ENCODE measurements at places on chromosomes 2 and 18.

- DNase-seq, result peak; percentile 51
These were observed 32.8 kb upstream of the PEX13 start for GRCh38 chr2:60984720-60985119.

- DNase-seq, result no peak
These were observed 39.7 kb upstream of the LYPD6B start for GRCh38 chr2:148998831-148999200.

DNA sequence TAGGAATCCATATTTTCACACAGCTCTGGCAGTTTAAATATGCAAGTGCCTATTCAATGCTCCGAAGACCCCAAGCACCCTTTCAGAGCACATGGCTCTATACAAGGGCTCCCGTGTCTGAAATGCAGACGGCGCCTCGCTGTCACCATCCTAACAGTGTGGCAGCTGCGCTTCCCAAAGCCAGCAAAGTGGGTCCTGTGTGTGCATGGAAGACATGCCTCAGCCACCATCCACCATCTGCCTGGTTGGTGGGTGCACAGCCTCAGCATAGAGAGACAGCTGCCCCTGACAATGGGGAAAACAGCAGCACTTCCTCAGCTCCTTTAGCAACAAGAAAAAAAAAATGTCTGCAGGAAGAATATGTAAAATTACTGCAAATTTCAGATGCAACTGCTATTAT, 218.1 kb downstream of the SP3 start:
- no peak for DNase-seq

- DNase-seq, result peak; percentile 65
These were observed at the start of gene DLGAP1 for GRCh38 chr18:4455113-4455811. Gene DLGAP1 (minus strand): TSS chr18:4455307.

- peak; percentile 57 for DNase-seq
These were observed 64.8 kb upstream of the CYTIP start for GRCh38 chr2:157508676-157509075.

DNA sequence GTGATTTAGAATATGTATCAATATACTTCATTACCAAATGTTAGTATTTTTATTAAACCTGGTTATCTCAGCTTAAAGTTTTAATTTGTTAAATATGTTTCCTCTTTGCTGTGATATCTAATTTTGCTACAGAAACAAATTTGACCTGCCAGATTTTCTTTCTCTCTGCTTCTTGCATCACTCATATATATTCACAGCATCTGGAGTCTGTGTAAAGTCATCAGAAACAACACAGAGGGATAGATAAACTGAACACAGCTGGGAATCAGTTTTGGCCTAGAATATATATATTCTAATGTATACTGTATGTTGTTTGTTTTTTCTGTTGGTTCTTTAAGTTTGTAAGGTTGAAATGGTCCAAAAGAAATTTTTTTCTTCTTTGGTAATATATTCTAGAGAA, 8.5 kb downstream of the PSMD14 start:
- no peak for DNase-seq

DNA sequence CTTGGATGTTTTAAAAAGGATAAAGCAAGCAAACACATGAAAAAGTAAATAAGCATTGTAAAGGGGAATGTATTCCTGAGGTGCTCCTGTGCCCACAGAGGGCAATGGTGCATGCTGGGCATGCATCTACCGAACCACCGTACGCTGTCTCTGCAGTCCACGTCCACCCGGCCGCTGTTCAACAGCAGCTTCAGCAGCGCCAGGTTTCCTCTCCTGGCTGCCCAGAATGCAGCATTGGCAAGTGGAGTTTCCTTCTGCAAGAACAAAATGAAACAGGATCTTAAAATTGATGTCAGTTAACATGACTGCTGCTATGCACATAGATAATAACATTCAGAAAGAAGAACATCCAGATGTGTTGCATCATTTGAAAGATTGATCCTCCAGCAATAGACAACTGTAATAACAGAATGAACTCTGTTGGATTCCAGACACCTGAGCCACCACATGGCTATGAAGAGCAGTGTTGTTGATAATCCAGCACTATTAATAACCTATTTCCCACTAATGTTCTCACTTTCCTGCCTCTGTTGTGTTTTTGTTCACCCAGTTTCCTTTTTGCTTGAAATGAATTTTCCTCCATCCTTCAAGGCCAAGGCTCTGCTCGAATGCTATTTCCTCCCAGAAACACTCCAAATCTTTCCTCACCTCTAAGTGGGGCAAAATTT, 13.6 kb downstream of the ANKRD29 start:
- no peak for DNase-seq

DNA sequence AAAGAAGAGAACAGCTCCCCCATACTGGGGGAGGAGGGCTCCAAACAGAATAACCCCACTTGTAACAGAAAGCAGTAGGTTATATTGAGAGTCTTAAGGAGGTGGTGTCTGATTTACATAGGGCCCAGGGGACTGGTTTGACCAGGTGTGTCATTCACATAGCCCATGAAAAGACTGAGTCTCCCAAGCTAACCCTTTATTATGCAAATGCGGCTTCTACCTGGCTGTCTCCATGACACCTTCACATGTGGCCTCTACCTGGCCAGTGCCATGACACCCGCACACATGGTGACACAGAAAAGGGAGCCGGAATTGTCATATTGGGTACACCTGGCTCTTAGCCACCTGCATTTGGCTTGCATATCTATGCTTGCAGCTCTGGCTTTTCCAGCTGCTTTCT, 1057.2 kb upstream of the PIK3C3 start:
- DNase-seq, result no peak

GRCh38 chr2:142918624-142919023, 41.2 kb downstream of the KYNU start:
- DNase-seq, result no peak

DNA sequence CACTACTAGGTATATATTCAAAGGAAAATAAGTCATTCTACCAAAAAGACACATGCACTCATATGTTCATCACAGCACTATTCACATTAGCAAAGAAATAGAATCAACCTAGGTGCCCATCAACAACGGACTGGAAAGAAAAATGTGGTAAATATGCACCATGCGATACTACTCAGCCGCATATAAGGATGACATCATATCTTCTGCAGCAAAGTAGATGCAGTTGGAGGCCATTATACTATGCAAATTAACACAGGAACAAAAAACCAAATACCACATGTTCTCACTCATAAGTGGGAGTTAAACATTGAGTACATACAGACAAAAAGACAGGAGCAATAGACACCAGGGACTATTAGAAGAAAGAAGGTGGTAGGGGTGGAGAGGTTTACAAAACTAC, 412.1 kb upstream of the CWC22 start:
- DNase-seq, result no peak

DNA sequence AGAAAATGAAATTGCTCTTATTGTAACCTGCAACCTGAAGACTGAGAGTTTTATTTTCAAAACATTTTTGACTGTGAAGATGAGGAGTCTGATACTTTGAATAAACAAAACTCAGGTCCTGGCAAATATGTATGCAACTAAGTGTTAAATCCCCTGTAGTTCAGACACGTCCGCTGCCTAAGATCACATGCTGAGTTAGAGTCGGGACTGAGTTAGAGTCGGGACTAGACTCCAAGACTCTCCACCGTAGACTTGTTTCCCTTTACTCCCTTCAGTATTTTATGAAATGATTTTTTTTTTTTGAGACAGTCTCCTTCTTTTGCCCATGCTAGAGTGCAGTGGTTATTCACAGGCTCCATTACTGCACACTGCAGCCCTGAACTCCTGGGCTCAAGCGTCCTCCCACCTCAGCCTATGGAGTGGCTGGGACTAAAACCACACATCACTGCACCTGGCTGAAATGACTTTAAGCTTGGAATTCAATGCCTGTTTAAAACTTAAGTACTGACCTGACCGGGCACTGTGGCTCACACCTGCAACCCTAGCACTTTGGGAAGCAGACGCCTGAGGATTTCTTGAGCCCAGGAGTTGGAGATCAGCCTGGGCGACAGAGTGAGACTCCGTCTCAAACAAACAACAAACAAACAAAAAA, 28.0 kb upstream of the PMAIP1 start:
- no peak for DNase-seq

GRCh38 chr2:224666951-224667553, 49.1 kb downstream of the CCDC195 start:
- no peak for DNase-seq

GRCh38 chr2:222751238-222751637, 79.8 kb downstream of the MOGAT1 start:
- peak; percentile 72 for DNase-seq

GRCh38 chr2:230824406-230824978, 40.2 kb upstream of the ITM2C start:
- DNase-seq, result peak; percentile 86

GRCh38 chr2:118089139-118089800, 999 bp downstream of the INSIG2 start:
- DNase-seq, result peak; percentile 44
